G401 (cell line): ENCODE measurements at places on chromosomes 2 and 18. TPM values are rescaled to one million over a fixed set of nuclear protein-coding genes. Genes with fewer than 3 reads are reported as not detected.
A peak's percentile ranks its signal among the peaks of the same experiment; 100 is the strongest.

DNA sequence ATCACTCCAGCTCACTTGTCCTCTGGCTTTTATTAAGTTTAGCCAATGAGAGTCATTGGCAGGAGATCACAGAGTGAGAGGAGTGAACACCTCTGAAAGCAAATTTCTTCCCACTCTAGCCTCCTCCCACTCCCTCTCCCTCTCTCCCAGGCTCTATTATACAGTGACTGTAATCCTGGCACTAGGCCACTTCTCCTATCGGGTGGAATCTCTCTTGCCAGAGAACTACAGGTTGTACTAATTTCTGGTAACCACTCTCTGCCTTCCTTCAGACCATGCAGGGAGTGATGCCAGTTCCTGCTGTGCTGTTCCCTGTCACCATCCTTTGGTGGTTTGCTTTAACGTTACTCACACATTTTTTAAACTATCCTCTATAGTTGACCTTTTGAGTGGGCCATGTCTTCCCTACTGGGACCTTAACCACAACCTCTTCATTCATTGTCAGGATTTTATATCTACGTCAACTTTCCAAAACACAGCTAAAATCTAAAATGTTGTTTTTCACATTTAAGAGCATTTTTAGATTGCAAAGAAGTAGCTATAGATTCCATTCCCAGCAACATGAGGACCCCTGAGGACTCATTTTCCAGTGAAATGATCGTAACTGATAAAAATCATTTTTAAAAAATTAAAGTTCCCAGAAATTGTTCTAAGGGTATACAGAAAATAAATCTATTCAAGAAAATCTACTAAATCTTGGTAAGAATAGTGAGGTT lies 217.1 kb downstream of the MREG start:
- DNase-seq: peak; percentile 54

Gene SKA1
- 16.7 and 32.6 TPM in 2 replicates for total RNA-seq

DNA sequence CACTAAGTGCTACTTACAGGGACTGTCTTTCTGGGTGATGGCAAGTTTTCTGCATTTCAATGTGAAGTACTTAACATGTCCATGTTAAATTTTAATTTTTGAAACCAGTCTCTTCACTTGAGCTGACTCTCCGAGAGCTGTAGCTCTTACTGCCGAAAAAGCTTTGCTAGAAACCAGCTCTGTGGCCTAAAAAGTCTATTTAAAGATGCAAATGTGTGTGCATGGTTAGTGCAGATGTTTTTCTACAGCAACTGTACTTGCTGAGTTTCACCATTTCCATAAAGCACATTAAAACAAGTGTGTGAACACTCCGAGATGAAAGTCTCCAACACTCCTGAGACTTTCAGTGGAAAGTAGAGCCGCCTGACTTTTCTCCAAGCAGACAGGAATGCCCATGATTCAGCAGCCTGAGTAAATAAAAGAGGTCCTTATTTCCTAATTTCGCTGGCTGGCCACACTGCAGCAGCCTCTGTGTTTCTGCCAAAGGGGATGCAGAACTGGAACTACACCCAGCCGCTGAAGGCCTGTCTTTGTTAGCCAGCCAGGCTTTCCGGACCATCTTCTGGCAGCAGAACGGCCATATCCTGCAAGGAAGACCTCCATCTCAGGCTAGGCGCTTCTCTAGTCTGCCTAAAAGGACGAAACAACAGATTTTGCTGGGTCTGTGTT lies 121.2 kb downstream of the ZNF521 start:
- no peak for DNase-seq

GRCh38 chr2:215354771-215355695 lies 43.2 kb downstream of the ATIC start:
- DNase-seq: no peak

Gene RETSAT
- 32.1 and 39.6 TPM in 2 replicates for total RNA-seq

DNA sequence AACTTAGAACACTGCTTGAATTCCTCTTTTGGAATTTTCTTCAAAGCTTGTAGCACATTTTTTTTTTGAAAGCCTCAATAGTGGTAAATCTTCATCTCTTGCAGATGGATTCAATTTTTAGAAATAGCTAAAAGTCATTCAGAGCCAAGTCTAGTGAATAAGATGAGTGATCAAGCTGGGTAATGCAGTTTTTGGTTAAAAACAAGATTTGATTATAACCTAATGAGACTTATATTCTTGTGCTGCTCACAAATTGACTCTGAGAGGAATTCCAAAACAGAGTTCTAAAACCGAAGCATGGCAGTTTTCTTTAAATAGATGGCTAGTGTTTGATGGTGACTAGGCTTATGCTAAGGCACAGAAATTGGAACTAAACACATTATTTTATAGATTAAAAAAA lies 2072.6 kb upstream of the CELF4 start:
- DNase-seq: no peak

- DNase-seq: no peak
Measured at GRCh38 chr2:149562324-149562723, 25.3 kb downstream of the MMADHC start.

DNA sequence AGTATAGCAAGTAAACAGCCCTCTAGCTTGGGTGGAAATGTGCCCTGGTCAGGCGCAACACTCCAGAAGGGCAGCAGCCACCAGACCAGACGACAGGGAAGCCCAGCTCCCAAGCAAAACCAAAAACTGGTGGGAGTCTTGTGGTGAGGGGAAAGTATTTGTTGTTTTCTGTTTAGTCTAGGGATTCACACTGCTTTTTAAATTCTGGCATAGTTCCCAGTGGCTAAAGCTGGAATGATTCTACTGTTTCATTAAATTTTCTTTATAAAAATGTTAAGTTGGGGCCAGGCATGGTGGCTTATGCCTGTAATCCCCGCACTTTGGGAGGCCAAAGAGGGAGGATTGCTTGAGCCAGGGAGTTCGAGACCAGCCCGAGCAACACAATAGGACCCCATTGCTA lies 38.5 kb downstream of the MERTK start:
- DNase-seq: no peak

- no peak for DNase-seq
Measured at GRCh38 chr2:48445091-48445725, 84.7 kb upstream of the STON1 start.

Gene PLCD4
- total RNA-seq: 1.2 and 1.3 TPM in 2 replicates

GRCh38 chr18:49135877-49136276 lies 185.1 kb upstream of the SMAD7 start:
- peak; percentile 42 for DNase-seq

DNA sequence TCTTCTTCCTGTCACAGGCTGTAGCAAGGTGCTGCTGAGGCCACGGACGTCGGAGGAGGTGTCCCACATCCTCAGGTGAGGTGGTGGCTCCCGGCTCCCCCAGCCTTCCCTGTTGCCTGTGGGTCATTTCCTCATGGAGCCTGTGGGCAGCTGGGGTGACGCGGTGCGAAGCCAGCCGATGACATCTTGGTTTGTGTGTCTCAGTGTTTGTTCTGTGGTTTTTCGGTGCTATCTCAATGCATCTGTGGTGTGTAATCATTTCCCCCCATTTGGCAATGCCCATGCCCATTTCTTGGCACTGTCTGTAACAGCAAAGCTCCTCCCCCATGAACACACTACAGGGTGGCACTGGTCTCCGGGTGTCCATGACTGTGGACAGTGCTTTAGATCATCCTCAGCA lies 6.6 kb downstream of the D2HGDH start:
- no peak for DNase-seq

Gene ERBB4
- total RNA-seq: not detected in 2 replicates

Gene HOXD13
- 0.43 TPM in 1 of 2 replicates, not detected in the other for total RNA-seq

GRCh38 chr2:9952856-9953503 lies 1.5 kb downstream of the GRHL1 start:
- DNase-seq: no peak

Gene C2orf81
- 0.95 and 2.8 TPM in 2 replicates for total RNA-seq

Gene CNTNAP5
- not detected in 2 replicates for total RNA-seq

Gene CYP1B1
- total RNA-seq: not detected in 2 replicates

DNA sequence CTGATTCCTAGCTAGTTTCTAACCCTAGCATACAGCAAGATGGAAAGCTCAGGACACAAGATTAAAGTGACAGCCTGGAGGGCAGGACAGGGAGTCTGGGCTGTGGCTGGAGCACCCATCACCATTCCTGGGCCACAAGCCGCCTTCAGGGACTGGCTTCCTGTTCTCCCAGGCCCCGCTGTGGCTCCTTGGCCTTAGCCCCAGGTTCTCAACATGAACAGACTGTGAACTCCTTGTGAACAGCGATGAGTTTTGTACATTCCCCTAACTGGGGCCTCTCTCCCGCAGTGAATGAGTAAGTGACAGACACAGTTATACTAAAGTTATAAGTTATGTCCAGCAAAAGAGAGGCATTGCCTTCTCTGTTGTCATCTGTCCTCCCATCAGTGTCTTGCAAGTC lies 35.9 kb upstream of the SLC14A1 start:
- DNase-seq: no peak

Gene B3GNT7
- total RNA-seq: 0.14 and 0.18 TPM in 2 replicates

DNA sequence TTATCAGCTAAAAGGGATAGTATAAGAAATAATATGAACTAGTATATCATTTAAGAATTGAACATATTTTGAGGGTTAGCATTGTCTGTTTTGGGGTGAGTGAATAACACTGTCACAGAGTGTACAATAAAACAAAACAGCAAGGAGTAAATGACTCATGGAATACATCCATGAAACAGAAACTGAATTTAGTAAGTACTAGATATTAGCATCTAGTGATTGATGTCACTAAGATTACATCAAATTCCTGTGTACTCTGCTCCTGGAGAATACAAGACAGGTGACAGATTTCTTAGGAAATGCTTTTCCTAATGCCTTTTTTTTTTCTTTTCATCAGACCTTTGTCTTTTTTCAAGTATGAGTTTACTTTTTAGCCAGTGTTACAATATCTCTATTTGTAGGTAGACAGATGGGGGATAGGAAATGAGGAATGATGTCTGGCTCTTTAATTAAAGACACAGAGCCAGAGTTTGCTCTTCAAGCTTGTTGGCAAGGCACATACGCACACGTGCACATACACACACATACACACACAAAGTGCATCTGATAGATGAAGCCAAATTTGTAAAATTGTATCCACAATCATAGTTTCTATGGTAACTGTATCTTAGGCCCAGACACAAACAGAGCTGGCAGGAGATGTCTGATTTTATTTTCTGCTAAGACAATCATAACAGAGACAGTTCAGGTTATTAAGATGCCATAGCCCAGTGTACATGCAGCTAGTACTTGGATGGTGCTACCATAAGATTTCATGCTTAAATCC lies 138.2 kb upstream of the NRP2 start:
- no peak for DNase-seq

DNA sequence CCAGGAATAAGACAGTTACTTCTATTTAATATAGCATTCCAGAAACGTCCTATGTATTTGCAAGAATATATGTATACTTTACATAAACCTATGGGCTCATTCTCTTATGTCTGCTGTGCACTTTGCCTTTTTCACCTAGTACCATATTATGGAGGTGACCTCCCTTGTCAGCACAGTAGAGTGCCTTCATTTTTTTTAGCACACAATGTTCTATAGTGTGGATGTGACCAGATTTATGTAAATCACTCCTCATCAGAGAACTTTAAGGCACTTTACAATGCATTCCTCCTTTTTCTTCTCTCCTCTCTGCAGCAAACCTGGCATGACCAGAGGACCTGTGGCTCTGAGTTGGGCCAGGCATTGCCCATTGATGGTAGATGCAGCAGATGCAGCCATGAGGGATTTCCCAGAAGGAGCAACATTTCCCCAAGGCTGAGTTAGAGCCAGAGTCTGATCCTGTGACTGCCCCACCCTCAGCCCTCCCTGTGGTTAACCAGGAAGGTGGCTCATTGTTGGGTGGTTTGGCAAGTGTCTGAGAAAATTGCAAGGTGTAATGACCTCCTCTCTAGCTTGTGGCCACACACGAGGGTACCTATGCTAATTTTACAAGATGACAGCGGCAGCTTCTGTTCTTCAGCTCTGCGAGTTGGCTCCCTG lies 76.5 kb upstream of the DLX2 start:
- DNase-seq: no peak

- DNase-seq: no peak
Measured at GRCh38 chr2:38634684-38635083, 31.2 kb upstream of the GALM start.

Gene HOXD12
- not detected in 2 replicates for total RNA-seq

DNA sequence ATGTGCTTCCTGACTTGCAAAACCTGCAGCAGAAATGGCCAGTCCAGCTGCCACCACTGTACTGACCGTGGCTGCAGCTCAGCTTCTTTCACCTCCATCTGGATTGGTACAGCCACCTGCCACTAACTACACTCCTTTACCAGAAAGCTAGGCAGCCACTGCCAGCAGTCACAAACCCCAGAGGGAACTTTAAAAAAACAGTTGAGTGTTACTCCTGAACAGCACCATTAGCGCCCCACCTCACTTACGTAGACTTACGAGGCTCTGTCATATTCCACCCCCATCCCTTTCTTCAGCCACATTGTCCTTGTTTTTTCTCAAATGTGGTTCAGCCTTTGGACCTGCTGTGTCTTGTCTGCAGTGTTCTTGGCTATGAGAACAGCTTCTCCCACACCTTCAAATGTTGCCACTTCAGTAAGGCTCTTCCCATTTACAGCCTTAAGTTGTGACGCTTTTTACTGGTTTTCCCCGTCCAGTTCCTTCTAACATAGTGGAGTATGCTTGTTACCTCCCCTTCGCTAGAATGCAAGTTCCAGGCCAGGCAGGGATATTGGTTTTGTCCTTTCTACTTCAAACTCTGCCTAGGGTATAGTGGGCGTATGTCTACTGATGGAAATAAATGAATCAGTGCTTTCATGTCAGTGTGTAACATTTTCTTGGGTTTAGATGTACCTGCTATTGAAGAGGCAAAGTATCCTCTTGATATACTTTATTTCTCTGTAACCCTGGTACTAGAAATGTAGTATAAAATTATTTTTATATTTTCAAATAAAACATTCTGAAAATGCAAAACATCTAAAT lies 17.0 kb downstream of the HNRNPA3 start:
- DNase-seq: no peak

GRCh38 chr2:100285691-100286090 lies 36.6 kb downstream of the LONRF2 start:
- DNase-seq: no peak

- no peak for DNase-seq
Measured at GRCh38 chr2:157194844-157195243, 62.7 kb upstream of the GALNT5 start.

Gene KLHL41
- total RNA-seq: 0.10 TPM in 1 of 2 replicates, not detected in the other

Gene DPP10
- not detected in 2 replicates for total RNA-seq

Gene MC4R
- not detected in 2 replicates for total RNA-seq

- DNase-seq: no peak
Measured at GRCh38 chr18:44816050-44816449, 135.4 kb downstream of the SETBP1 start.

DNA sequence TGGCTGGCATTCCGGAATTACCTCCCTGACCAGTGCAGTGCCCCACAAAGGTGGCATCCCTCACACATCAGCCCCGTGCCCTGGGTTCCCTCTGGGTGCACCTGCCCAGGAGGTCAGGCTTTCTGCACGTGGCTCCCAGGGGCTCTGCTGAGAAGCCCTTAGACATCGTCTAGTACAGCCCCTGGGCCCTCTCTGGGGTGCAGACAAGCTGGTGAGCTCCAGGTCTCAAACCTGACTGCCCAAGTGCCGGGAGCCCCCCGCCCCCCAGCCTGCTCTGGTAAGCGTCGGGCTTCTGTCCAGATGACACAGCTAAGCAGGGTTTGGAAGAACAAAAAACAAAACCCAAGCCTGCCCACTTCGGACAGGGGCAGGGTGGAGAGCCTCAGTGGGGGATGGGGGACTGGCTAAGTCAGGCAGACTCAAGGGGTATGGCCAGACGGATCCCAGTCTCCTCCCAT lies 20.2 kb downstream of the TWIST2 start:
- DNase-seq: no peak

Gene GPR35
- 0.86 TPM in 1 of 2 replicates, not detected in the other for total RNA-seq

Gene SCYGR5
- total RNA-seq: not detected in 2 replicates

GRCh38 chr2:214631406-214631805 lies 178.1 kb downstream of the BARD1 start:
- DNase-seq: no peak
